ENCODE measurements at places on chromosomes 2 and 18.

DNA sequence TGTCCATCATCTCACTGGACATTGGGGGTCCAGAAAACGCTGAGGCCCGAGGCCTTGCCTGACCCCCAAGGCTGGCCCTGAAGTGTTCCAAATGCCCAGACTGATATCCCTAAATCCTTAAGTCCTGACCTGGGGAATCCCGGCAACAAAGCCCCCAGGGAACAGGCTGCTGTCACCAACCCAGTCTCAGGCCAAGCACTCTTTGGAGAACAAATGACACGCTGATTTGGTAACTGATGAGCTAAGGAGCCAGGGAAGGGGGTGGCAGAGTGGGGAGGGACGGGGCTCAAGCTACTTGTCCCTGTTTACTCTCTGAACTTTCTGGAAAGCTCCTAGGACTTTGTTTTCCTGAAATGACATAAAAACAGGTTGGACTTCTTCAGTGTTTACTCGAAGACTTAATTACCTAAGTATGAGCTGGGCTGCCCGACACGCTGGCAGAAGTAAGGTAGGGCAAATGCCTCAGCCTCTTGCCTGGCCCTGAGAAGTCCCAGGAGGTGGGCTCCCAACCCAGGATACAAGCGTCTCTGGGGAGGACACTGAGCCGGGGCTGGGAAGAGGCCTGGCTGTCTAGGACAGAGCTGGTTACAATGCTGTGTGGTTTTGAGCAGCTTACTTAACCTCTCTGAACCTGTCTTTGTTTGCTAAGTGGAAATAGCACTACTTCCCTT is 105.5 kb upstream of the GLI2 start:
- no peak for DNase-seq

DNA sequence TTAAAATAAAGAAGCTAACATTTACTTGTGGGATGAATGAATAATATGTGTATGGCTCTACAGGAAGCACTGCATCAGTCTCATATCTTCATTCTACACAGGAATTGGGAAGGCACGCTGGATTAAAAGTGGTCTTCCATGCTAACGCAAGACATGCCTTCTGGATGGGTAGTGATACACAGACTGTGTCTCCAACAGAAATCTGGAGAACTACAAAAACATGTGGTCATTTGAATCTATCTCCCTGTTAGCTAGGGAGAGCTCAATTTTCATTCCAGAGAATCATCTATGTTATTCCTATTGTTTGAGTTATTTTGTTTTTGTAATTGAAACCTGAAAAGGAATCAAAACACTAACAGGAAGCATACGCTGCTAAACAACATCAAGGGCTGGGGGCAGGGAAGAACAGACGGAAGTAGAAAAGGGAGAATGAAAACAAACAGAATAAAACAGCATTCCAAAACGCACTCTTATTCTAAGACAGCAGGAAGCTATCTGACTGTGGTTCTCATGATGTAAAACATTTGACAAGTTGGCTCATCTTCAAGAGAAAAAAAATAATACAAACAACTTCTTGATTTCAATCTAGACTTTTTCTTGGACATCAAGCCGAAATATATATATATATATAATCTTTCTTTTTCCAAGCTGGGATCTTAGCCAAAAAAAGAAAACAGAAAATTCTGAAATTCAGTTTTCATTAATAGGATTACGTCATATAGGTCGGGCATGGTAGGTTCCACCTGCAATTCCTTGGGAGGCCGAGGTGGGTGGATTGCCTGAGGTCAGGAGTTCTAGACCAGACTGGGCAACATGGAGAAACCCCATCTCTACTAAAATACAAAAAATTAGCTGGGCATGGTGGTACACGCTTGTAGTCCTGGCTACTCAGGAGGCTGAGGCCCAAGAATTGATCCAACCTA is 31.5 kb upstream of the ASNSD1 start:
- DNase-seq, result no peak

DNA sequence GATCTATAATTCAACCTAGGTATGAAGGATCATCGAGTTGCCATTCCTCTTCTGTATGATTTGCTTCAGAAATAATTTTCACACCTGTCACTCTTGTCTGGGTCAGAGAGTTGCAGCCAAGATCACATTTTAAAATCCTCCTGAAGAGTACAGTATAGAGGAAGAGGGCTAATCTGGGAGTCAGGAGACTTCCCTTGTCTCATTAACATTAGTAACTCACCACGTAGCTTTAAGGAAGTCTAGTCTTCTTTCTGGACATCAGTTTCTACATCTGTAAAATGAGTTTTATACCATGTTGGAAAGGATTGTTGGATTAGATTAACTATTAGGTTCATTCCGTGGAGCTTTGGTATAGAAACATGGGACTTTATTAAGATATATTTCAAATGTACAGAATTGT is 109.4 kb downstream of the TDRD15 start:
- no peak for DNase-seq

DNA sequence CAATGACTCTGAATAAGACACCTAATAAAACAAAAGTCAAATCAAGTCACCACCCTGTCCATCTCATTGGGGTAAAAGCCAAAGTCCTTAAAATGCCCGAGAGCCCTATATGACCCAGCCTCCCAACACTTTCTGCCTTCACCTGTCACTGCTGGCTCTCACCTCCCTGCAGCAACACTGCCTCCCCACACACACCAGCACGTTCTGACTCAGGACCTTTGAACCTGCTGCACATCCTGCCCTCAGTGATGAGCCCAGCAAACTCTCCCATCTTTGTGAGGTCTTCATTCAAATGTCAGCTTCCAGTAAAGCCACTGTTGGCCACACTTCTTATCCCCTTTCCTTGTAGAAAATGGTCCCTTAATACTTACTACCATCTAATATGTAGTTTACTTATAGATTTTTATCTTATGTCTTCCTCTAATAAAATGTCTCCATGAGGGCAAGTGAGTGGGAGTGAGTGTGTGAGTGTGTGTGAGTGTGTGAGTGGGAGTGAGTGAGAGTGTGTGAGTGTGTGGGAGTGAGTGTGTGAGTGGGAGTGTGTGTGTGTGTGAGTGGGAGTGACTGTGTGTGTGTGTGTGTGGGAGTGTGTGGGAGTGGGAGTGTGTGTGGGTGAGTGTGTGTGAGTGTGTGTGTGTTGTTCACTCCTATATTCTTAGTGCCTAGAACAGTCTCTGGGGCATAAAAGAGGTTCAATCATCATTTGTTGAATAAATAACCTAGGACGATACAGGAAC is 504.7 kb downstream of the EIPR1 start:
- no peak for DNase-seq

GRCh38 chr2:45759310-45759851 is 107.9 kb downstream of the PRKCE start:
- DNase-seq, result no peak

DNA sequence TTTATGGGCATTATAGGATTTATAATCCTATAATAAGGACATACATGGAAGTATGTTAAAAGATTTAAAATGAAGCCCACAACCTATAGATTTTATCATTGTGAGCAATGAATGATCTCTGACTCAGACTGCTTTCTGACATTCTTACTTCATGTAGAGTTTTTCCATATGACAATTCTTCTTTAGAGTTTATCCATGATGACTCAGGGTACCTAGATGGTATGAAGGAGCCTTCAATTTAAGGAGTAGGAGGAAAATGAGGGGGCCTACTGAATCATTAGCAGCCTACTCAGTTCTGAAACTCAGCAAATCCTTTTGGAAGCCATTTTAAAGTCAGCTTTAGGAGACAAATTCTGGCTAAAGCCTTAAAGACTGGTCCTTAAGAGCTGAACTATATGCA is 10.4 kb downstream of the PELI1 start:
- DNase-seq, result no peak

- no peak for DNase-seq
Measured at GRCh38 chr2:44275927-44276303, 635 bp downstream of the SLC3A1 start.

Measured in Kasumi-1 (cell line).